ENCODE measurements at places on chromosomes 7 and 10. TPM values are rescaled to one million over a fixed set of nuclear protein-coding genes. Genes with fewer than 3 reads are reported as not detected.

Gene CH25H
- under 0.01 TPM for total RNA-seq

Gene UCMA
- 1.6 TPM for total RNA-seq

Gene ZNF365
- under 0.01 TPM for total RNA-seq

Gene WEE2
- not detected for total RNA-seq

Gene FAS
- 8.4 TPM for total RNA-seq

Gene SLC16A12
- 1.6 TPM for total RNA-seq

Gene NMT2
- total RNA-seq, result 14.6 TPM

Gene NEUROG3
- total RNA-seq, result not detected

Gene CALU
- 131 TPM for total RNA-seq

Gene GPR26
- not detected for total RNA-seq

Gene SEMA3D
- total RNA-seq, result 25.1 TPM

Gene SEC24C
- total RNA-seq, result 41.8 TPM

Gene FXYD4
- total RNA-seq, result not detected

Gene CUBN
- 4.2 TPM for total RNA-seq

Gene MBL2
- total RNA-seq, result not detected

Gene SUN3
- total RNA-seq, result not detected

Gene TRIM50
- total RNA-seq, result 0.52 TPM
